ENCODE measurements at places on chromosomes 5 and 9.

- no peak for DNase-seq
Observed at GRCh38 chr5:91032125-91032524, 351.0 kb downstream of the ARRDC3 start.

DNA sequence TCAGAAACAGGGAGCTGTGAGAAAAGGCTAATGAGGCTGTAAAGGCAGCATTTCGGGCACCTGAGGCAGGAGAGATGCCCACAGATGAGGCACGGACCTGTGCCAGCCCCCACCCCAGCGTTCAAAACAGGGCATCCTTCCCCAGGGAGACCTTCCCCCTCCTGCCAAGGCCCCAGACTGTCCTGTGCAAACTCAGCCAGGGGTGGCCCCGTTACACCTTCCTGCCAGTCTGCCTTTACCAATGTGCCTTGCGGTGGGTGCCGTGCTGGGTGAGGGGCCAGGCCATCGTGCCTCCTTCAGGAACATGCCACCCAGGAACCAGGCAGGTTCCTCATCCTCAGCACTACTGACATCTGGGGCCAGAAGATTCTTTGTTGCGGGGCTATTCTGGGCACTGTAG lies 53.9 kb downstream of the AK8 start:
- DNase-seq, result no peak

- no peak for DNase-seq
Observed at GRCh38 chr9:87128844-87129493, 181.7 kb upstream of the GAS1 start.

DNA sequence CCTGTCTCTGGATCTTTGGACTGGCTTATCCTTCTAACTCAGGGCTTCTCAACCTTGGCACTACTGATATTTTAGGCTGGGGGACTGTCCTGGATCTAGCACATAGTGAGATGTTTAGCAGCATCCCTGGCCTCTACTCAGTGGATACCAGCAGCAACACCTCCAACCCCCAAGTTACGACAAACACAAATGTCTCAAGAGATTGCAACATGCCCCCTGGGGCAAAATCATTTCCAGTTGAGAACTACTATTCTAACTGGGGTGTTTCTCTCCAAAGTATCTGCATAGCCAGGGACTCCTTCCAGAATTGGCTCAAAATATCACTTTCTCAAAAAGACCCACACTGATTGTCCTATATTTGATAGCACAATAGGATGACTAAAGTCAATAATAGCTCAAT lies 7.2 kb upstream of the TLR4 start:
- no peak for DNase-seq

- DNase-seq, result no peak
Observed at GRCh38 chr5:105993027-105993426, 1677.7 kb downstream of the EFNA5 start.

DNA sequence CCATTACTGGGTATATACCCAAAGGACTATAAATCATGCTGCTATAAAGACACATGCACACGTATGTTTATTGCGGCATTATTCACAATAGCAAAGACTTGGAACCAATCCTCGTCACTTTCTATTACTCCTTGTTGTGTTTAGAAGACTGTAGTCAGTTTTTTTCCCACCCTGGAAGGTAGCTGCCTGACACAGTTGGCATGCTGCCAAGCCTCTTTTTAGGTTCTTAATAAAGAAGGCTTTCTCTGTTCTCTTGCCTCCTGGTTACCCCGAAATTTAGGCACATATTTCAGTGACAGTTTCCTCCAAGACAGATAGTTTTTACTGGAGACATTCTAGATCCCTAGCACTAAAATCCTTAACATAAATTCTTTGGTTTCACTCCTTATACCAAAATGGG lies 205.4 kb upstream of the PCSK5 start:
- DNase-seq, result no peak

DNA sequence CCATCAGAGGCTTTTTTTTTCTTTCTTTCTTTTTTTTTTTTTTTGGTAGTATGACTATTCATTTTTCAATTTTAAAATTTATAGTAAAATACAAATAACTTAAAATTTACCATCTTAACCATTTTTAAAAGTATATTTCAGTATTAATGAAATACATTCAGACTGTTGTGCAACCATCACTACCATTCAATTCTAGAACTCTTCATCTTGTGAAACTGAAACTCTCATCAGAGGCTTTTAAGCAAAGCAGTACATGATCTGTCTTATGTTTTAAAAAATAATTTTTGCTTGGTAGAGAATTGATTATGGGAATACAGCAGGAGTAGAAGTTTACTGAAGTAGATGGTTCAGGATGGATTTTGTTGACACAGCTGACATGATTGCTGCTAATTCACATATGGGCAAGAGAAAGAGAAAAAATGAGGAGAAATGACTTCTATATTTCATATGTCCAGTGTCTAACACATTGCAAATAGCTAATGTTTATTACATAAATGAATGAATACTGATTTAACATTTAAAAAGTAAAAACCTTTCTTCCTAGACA lies 13.4 kb downstream of the ELOVL7 start:
- no peak for DNase-seq

DNA sequence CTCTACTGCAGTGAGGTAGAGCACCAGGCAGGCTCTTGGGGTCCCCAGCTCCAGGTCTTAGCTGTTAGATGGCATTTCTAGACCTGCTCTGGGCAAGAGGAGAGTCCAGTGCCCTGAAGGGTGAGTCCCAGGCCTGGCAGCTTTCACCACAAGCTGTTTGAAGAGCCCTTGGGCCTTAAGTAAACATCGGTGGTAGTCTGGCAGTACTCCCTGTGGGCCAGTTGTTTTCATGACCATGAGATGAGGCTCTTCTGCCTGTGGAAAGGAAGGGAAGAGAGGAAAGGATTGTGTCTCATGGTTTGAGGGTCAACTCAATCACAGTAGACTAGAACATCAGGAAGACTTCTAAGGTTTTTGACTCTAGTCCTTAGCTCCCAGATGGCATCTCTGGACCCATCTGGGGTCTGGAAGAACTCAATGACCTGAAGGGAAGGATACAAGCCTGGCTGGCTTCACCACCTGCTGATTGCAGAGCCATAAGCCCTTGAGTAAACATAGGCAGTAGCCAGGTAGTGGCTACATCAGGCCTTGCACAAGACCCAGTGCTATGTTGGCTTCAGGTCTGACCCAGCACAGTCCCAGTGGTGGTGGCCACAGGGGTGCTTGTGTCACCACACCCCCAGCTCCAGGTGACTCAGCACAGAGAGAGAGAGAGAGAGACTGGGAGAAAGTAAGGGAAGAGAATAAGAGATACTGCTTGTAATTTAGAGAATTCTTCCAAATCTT lies 114.3 kb upstream of the PCSK5 start:
- no peak for DNase-seq

DNA sequence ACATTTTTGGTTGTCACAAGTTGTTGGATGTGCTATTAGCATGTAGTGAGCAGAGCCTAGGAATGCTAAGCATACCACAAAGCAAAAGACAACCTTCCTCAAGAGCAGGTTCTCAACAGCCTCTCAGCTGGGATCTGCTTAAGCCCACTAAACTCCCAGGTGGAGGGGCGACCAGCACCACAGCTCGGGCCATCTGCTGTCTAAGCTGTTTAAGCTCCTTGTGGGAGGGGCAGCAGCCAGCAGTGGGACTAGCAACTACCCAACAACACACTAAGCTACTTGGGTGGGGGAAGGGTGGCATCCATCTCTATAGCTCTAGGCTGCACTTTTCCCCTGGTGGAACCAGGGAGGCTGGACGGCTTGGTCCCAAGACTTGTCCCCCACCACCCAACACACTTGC lies 1052.7 kb upstream of the ARRDC3 start:
- no peak for DNase-seq

- no peak for DNase-seq
Observed at GRCh38 chr5:72752909-72753308, 63.6 kb upstream of the TNPO1 start.

DNA sequence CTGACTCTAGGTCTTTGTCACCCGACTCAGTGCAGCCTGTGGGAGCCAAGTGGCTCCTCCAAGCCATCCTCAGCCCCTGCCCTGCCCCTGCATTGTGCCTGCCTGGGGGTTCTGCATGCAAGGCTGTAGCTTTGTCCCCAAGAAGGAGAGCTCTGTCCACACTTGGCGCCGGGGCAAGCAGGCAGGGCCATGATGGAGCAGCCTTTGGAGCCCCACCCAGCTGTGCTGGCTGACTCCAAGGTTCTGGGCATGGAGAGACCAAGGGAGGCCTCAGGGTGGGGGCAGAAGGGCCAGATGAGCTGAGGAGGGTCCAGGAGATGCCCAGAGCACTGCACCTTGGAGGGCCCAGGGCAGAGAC lies 226.2 kb downstream of the CACNA1B start:
- no peak for DNase-seq

DNA sequence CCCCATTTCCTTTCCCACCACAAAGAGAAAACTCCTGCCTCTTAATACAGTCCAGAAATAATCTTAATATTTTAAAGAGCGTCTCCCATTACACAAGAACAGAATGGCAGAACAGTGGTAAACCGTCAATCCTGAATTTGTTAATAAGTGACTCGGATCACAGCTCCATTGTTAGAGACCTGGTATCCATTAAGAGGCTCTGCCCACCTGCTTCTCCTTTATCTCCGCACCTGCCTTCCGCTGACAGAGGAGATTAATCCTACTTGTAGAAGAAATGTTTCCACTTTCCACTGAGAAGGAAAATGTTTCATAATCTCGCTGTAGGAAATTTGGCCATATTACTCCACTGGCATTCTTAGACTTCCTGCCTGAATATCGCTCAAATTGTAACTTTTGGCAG lies 1493.2 kb downstream of the MAT2B start:
- DNase-seq, result no peak

- no peak for DNase-seq
Observed at GRCh38 chr9:135332979-135333748, 146.4 kb upstream of the PPP1R26 start.

- DNase-seq, result no peak
Observed at GRCh38 chr5:57718155-57718554, 235.5 kb upstream of the ACTBL2 start.

- DNase-seq, result no peak
Observed at GRCh38 chr9:26260238-26260637, 582.0 kb upstream of the TUSC1 start.

GRCh38 chr5:103889500-103890209 lies 327.1 kb upstream of the NUDT12 start:
- no peak for DNase-seq

GRCh38 chr5:133531178-133531577 lies 81.2 kb downstream of the FSTL4 start:
- no peak for DNase-seq

DNA sequence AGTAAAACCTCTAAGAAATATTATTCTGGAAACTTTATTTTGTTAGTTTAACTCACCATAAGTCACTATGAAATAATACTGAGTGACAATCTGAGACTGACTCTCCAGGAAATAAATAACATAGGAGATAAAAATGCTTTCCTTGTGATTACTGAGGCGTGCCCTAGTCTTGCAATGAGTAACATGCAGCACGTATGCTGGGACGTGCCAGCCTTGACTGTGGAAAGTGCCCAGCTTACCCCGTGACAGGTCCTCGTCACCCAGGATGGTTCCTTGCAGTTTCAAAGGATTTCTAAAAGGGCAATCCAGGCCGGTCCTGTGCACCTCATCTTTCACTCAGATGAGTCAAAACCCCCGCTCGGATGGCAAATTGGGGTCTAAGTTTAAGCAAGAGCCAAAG lies 720.8 kb upstream of the ADAMTS16 start:
- no peak for DNase-seq

- DNase-seq, result no peak
Observed at GRCh38 chr9:80134487-80134886, 562.7 kb downstream of the TLE4 start.

- DNase-seq, result no peak
Observed at GRCh38 chr9:91495450-91495849, 71.8 kb upstream of the NFIL3 start.
